A549 (cell line): ENCODE measurements at places on chromosomes 16 and 17. TPM values are rescaled to one million over a fixed set of nuclear protein-coding genes. Genes with fewer than 3 reads are reported as not detected.

TBC1D3C gene
- polyA plus RNA-seq = not detected in 3 replicates

- DNase-seq = no peak
These were observed 469.3 kb downstream of the XYLT1 start for GRCh38 chr16:17001471-17001870.

DNA sequence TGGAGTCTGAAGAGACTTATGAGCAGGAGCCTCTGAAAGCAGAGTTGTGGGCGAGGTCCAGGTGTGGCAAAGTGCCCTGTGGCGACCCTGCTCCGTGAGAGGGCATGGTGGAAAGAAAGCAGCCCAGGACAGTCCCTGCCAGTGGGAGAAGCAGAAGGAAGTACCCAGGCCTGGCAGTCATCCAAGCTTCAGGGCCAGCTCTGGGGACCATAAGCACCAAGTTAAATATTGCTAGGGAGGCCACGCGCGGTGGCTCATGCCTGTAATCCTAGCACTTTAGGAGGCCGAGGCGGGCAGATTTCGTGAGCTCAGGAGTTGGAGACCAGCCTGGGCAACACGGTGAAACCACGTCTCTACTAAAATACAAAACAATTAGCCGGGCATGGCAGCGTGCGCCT, 4.9 kb upstream of the ASGR1 start:
- DNase-seq = peak; percentile 51

DNA sequence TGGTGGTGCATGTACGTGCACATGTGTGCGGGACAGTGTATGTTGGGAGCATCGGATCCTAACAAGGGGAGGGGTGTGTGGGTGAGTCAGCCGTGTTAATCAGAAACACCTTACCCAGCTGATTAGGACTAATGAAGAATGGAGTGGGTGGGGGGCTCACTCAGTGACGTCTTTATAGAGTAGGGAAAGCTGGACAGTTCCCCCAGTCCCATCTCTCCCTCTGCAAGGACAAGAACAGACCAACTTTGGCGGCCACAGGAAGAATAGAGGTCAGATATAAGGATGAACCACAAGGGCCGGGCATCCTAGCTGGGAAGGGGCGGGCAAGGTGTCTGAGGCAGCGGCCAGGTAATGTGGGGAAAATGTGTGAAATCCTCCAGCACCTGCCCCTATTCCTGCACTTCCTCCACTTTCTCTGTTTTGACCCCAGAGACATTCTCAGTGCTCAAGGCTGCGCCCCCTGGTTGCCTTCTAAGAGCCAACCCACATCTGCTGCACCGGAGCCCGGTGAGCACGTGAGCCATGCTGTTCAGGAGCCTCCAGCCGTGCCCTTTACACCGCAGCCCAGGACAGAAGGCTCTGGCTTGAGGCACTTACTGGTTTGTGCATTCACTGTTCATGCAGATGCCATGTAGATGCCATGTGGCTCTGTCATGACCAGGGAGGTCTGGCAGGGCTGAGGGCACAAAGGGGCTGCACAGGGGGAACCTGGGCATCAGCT, 18.9 kb upstream of the TBX21 start:
- DNase-seq = no peak

- DNase-seq = no peak
These were observed 414.4 kb upstream of the HSBP1 start for GRCh38 chr16:83393196-83393981.

DNA sequence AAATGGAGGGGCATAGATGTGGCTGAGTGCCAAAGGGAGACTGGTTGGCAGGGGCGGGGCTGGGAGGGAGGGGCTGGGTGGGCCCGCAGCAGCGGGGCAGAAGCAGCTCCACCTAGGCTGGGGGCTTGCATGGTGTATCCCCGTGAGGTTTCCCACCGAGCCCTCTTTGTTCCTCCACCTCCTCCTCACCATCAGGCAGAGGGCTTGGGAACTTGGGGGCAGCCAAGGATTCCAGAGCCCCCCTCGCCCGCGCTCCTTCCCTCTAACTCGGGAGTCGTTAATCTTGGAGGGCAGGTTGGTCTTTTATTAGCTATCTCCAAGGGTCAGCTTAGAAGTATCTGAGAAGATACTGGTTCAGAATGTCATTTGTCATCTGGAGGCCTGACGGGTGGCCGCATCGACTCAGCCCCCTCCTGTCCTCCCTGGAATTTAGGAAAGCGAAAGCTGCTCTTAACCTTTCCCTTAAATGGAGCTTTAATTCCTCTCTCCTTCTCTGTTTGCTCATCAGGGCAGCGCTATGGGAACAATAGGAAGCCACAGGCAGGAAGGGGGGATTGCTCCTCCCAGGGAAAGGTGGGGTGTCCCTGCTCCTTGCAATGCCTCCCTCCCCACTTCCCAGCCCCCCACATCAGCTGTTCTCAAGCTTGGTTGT, 274.3 kb upstream of the XYLT1 start:
- DNase-seq = no peak

SLC6A2 gene
- not detected in 3 replicates for polyA plus RNA-seq

OR2C1 gene
- not detected in 3 replicates for polyA plus RNA-seq

- DNase-seq = peak; percentile 100
These were observed 346 bp upstream of the SLC43A2 start for GRCh38 chr17:1628856-1629503.

- no peak for DNase-seq
These were observed 1161.5 kb downstream of the CDH11 start for GRCh38 chr16:63960321-63960720.

NHERF1 gene
- polyA plus RNA-seq = 34.2 to 41.5 TPM (median 40.8 TPM) in 3 replicates

FOXF1 gene
- not detected in 3 replicates for polyA plus RNA-seq

DNA sequence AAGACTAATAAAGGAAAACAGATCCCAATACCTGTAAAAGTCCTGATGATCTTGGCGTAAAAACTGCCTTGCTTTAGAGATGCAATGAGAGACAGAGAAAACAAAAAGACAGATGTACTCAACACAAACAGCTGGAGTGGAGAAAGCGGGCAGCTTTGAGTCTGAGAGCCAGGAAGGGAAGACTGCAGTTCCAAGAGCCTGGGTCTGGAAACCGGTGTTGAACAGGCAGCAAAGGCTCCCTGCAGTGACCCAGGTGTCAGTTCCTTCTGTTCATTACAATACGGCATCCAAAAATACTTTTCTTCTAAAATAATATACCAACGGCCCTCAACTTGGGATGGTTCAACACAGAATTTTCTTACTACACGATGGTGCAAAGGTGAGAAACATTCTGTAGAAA, 29.6 kb downstream of the VPS53 start:
- DNase-seq = no peak

GRCh38 chr17:9784544-9784943, 6.8 kb downstream of the DHRS7C start:
- DNase-seq = no peak

SLC5A2 gene
- polyA plus RNA-seq = 0.20 to 0.46 TPM (median 0.41 TPM) in 3 replicates

SERPINF2 gene
- 2.4 to 2.9 TPM (median 2.7 TPM) in 3 replicates for polyA plus RNA-seq

- no peak for DNase-seq
These were observed 2.9 kb upstream of the FOXF1 start for GRCh38 chr16:86507173-86508027.

DNA sequence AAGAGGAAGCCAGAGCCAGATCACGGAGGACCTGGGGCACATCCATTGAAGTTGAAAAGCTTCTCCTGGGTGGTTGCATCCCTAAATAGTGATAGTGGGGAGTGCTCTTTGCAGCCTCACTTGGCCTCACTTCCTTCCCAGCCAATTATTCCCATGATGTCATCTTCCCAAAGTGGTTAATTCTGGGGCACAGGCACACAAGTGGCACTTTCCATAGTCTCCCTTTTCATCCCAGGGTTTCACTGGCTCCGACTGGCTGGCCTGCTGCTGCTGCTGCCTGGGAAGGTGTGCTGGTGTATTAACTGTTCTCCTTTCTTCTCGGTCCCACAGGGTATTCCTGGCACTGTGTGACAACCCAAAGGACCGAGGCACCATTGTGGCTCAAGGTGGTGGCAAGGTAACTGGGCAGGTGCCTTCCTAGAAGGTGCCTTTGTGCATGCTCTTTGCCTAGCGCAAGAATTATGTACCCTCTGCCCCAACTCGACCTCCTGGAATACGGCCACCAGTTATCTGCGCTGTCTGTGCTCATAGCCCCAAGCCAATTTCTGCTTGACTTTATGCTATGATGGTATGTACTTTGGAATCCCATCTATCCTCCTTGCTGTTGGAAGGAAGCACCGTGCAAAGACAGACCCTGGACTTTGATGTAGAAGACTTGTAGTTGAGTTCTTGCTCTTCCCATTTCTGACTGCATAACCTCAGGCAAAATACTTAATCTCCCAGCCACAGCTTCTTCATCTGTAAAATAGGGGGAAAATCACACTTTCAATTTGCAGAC, 18.4 kb downstream of the SLC35G3 start:
- DNase-seq = no peak

GRCh38 chr17:44314524-44314868, 6.1 kb downstream of the RUNDC3A start:
- no peak for DNase-seq

SMURF2 gene
- 16.7 to 21.1 TPM (median 17.6 TPM) in 3 replicates for polyA plus RNA-seq

DCAKD gene
- polyA plus RNA-seq = 17.4 to 18.7 TPM (median 18.2 TPM) in 3 replicates

- DNase-seq = no peak
These were observed 315.4 kb downstream of the MAP2K6 start for GRCh38 chr17:69729944-69730343.

GRCh38 chr17:42248351-42249179, 27.6 kb downstream of the STAT5B start:
- DNase-seq = no peak

- no peak for DNase-seq
These were observed 41.0 kb upstream of the MSI2 start for GRCh38 chr17:57215317-57215716.

GRCh38 chr17:39981766-39982375, 1.3 kb downstream of the PSMD3 start:
- DNase-seq = no peak

SENP3 gene
- polyA plus RNA-seq = 104 to 119 TPM (median 114 TPM) in 3 replicates

GRCh38 chr16:86857807-86858206, 279.5 kb downstream of the FOXL1 start:
- no peak for DNase-seq

CRYM gene
- 0.94 to 0.98 TPM (median 0.94 TPM) in 3 replicates for polyA plus RNA-seq
